ENCODE measurements at places on chromosomes 6 and 20.
A peak's percentile ranks its signal among the peaks of the same experiment; 100 is the strongest.

DNA sequence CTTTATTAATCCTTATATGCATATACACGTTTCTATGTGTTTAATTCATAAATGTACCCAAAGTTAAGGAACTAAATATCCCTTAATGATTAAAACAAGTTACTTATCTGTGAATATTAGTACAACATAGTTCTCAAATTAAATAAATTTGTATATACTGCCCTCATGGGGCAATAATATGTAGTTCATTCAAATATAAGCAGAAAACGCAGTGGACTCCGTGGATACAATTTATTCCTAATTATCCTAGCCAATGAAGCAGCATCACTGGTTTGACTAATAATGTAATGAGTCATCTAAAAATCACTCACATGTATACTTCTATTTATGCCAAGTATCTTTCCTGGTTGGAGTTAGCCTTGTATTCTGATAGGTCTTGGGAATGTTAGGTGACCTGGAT is 111.6 kb downstream of the TBC1D32 start:
- peak; percentile 4 for DNase-seq

GRCh38 chr6:449486-450419 is 58.2 kb downstream of the IRF4 start:
- DNase-seq: no peak

- DNase-seq: peak; percentile 92
Observed at GRCh38 chr20:50379049-50379990, 130.9 kb upstream of the PTPN1 start.

DNA sequence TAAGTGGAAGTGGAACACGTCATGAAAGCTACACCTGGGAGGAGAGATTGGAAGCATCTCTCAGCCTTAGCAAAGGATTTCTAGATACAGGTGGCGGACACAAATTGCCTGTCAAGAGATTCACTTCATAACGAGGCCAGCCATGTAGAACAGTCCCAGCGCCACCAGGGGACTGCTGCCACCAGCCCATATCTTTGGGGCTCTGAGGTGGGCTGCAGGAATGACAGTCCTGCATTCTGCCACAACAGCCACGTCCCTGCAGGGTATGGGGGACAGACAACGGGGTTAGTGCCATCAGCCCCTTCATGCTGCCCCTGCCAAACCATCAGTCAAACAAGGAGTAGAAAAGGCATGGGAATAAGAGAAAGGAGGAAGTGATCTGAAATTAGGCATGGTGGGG is 81.2 kb upstream of the SASH1 start:
- no peak for DNase-seq

- DNase-seq: peak; percentile 44
Observed at GRCh38 chr20:11522366-11522741, 395.3 kb upstream of the BTBD3 start.
